Esophagus squamous epithelium (tissue), 5 donors: ENCODE measurements at places on chromosomes 5 and 9.

DNA sequence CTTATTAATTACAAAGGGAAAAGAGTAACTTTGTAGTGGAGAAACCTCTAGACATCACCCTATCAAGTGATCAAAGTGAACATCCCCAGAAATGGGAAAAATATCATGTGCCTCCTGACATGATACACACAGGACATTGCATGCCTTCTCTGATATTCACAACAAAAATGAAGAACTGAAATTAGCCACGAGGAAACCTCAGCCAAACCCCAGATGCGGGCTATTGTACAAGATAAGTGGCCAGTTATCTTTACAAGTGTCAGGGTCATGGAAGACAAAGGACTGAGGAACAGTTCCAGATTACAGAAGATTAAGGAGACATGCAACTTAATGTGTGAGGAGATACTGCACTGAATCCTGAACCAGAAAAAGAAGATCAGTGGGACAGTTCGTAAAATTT lies 23.8 kb upstream of the NPM1 start:
- no peak for DNase-seq

DNA sequence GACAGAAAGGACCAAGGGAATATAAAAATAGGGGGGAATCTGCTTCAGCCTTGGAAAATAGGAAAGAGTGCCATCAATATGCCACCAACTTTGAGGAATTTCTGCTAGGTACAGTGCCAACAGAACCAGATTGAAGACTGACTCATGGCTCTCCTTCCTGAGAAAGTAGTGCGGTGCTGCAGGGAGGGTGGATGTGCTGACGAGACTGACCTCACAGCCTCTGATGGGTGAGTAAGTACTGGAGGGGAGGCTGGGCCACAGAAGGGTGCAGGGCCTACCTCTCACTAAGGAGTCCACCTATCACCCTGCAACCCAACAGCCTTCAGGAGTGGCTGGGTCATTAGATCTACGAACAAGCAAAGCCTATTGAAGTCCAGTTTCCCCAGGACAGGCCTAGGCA lies 187.6 kb downstream of the GABBR2 start:
- no peak for DNase-seq

GRCh38 chr9:110808599-110808980 lies 140.0 kb downstream of the MUSK start:
- DNase-seq, result no peak

- no peak for DNase-seq
These were observed 261.9 kb upstream of the ZNF462 start for GRCh38 chr9:106600955-106601560.

- no peak for DNase-seq
These were observed 722.8 kb upstream of the GRAMD2B start for GRCh38 chr5:125700380-125700861.

- DNase-seq, result no peak
These were observed 285.2 kb upstream of the SEMA6A start for GRCh38 chr5:116859666-116860320.

DNA sequence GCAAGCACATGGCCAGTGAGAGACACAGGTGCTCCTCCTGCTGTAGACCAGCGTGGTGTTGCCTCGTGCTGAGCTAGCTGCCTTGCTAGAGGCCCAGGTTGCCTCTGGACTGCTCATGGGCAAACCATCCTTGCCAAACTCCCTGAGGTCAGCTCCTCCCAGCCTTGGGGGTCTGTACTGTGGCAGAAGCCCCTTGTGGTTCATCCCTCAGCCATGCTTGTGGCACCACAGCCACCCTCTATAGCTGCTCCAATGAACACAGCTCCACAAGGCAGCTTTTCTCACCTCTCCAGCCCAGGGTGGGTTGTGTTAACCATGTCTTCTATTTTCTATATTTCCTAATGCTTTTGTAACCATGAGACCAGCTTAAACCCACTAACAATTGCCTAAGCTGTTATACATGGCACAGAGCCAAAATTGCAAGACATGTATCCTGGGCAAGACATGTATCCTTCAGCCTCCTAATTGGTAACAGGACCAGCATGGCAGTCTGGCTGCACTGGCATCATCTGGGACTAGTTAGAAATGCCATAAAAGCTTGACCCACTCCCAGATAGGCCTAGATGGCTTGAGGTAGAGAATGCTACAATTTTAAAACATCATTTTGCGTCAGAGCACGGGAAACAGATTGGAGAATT lies 183.1 kb upstream of the S1PR3 start:
- no peak for DNase-seq
